ENCODE measurements at places on chromosomes 7 and 10.
A peak's percentile ranks its signal among the peaks of the same experiment; 100 is the strongest.

- no peak for DNase-seq
These were observed 26.4 kb downstream of the C10orf71 start for GRCh38 chr10:49325131-49325915.

DNA sequence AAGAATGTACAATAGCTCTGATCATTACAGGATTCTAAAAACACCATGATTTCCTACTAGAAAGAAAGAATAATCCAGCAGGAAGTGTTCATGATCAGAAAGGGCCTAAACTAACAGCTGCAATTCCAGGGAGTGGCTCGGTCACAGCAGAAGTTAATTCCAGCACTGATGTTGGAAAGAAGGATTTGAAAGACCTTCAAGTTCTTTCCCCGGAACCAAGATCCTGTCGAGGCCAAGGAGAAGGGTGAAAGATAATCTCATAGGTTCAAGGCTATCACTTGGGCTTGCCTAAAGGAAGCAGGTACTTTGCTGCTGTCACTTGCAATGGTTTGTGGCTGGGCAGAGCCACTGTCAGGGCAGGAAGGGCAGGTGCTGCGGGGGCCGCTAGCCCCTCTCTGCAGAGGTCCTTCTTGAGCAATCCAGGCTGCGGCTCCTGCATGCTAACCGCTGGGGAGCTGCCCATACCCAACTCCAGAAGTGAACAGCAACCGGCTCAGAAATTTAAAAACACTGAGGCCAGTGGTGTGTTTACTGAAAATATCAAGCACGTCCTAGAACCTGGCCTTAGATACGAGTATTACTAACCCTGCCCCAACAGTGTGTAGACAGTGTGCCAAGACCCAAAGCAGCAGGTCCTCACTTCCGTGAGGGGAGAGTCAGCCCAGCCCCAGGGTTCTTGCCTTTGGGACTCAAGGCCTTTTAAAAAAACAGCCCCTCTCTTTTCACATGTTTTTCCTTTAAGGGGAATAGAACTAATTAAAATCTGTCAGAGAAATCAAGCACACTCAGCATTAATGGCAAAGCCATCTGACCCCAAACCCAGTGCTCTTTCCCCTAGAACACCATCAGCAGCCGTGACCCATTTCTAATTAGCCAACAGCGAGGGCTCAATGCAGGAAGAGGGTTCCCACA is 76.8 kb downstream of the VIPR2 start:
- DNase-seq = no peak

DNA sequence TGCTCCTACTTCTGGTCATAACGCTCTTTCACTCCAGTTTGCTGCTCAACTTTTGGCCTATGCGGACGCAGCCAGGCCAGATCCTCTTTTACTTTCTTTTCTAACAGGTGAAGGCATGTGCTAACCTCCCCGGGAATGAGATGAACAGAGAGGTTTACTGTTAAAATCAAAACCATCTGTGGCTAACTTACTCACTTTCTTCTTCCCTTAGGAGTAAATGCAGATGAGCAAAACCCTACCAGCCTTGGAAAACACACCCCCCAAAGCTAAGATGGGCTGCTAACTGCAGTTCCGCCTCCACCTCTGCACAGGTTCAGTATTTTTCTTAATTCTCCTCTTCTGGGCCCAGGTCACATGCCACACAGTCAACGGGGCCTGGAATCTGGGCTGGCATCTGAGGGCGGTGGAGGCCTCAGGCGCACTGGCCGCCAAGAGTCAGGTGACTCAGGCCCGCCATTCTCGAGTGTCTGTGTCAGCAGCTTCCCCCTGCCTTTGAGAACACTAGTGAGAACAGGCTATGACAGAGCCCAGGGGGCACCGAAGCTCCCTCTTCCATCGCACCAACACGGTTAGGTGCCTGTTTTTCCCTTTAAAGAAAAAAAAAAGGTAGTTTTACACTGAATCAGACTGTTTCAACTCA is 11.1 kb downstream of the FAM53B start:
- no peak for DNase-seq

DNA sequence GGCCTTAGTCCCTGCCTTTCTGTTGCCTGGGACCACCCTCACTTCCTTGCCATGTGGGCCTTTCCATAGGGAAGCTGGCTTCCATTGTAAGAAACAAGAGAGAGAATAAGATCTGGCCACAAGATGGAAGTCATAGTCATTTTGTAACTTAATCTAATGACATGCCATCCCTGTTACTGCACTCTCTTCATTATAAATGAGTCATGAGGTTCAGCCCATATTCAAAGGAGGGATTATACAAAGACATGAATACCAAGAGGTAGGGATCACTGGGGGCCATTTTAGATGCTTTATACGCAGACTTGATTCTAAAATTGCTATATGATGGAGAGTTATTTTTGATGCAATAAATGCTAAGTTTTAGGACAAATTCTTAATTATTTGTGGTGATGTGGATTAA is 75.2 kb upstream of the CELF2 start:
- DNase-seq = no peak

- no peak for DNase-seq
These were observed 525.2 kb downstream of the LRMDA start for GRCh38 chr10:75956624-75957023.

DNA sequence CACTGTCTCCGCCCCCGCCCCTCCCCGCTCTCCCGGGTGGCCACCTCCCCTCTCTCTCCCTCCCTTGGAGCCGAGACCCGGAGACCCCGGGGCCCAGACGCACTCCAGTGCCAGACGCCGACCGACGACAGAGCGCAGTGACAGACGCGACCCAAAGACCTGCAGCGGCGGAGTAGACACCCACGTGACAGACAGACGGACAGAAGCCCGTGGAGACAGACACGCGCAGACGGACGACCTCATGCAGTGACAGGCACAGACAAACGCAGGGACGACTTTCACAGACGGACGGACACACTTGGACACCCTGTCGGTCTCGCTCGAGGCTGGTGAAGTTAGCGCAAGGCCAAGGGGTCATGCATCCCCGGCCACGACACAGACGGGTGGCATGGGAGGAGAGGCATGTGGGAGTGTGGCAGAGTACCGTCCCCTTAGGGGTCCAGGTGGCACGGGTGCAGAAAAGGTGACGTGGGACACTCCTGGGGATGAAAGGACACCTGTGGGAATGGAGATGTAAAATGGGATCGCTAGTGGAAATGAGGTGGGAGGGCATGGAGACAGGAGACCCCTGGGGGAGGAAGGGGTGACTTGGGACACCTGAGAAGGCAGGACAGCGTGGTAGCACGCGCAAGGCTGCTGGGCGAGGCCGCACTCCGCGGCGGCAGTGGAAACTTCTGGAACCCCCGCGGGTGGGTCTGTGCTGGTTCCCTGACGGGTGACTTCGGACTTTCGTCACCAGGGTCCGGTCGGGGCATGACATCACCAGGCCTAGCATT is 456 bp upstream of the ACHE start:
- DNase-seq = peak; percentile 35

DNA sequence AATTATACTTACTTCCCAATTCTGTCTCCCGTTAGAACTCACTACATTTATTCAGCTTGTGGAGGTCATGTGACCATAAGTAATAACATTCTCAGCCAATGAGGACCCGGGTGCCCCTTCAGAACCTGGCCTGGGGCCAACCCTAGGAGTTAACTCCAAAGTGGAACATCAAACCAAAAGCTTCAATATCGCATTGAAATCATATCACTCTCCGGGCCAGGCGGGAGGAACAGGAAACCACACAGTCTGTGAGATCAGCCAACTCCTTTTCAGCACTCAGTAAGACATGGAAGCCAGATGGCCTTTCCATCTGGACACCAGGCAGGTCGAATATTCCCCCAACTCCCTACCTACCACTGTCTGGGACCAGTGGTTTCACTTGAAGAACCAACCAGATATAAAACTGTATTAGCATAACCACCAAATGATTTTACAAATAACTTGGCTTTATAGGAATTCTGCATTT is 5.5 kb downstream of the CREB3L2 start:
- no peak for DNase-seq

- DNase-seq = no peak
These were observed 660.6 kb downstream of the KCNMA1 start for GRCh38 chr10:76977046-76977445.

- no peak for DNase-seq
These were observed 303.4 kb downstream of the GFRA1 start for GRCh38 chr10:115969591-115969990.

DNA sequence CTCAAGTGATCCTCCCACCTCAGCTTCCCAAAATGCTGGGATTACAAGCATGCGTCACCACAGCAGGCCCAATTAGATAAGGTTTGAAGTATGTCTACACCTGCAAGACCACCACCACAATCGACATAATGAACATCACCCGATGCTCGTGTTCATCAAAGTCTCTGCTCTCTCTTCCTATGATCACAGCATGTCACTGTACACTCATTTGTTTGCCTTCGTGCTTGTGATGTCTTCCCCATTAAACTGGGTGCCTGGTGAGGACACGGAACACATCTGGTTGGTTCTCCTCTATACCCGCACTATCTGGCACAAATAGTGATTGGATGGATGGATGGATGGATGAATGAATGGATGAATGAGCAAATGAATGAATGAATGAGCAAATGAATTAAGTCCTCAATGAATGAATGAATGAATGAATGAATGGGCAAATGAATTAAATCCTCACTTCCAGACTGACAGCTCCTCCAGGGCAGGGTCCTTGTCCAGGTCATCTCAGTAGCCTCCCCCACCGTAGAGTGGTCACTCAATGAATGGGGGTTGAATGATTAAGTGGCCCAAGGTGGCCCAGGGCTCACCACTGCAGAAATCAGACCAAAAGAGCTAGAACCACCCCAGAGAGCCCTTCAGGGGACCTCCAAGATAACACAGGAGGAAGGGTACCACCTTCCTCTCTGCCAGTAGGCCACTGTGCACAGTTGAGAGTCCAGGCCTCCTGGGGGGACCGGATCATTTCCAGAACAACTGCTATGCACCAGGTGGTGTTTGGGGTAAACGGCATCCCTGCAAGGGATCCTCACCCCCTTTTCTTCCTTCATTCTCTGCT is 101.9 kb upstream of the TNRC18 start:
- DNase-seq = no peak

GRCh38 chr7:37348982-37349381 is 99.7 kb downstream of the ELMO1 start:
- no peak for DNase-seq

DNA sequence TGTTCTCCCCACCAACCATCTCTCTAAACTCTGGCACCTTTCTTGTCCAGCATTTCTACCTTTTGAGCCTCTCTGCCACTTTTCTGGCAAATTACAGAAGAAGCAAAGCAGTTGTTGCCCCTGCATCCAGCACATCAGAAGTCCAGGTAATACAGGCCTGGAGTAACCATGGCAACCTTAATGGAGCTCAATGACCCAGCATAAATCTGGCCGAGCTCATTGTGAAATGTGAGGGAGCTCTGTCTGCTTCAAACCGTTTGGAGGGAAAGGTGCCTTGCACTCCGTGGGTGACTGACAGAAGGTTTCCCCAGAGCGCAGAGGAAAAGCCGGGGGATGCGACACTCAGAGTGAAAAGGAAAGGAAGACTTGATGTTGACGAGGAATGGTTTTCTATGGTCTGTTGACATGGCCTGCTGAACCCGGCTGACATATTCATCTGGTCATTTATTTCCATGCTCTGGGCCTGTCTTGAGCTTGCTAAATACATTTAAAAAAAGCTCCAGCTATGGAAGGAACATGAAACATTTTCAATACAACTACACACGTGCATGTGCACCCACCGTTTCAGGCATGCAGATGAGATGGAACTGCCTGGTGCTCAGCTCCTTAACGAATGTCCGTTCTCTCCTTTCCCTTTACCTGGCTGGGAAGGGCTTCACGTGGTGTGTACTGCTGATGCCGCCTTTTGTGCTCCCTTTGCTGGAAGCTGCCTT is 74.9 kb downstream of the ADRA2A start:
- DNase-seq = no peak

GRCh38 chr7:16918288-16918895 is 36.6 kb upstream of the AGR3 start:
- peak; percentile 4 for DNase-seq

- DNase-seq = no peak
These were observed 38.9 kb upstream of the YAE1 start for GRCh38 chr7:39527296-39527695.

DNA sequence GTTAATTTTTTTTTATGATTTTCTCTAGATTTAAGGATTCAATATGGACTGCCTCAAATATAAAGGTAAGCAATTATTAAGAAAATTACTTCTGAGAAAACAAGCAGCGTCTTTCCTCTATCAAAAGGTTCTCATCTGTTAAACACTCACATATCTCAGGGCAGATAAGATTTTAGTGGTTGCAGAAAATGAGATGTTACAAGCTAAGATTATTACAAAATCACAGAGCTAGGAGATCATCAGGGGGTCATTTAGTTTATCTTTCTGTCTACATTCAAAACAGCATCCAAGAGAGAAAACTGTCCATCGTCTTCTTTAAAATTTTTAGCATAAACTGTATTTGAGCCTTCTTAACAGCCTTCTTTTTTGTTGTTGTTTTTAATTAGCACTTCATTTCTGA is 29.1 kb upstream of the RHOBTB1 start:
- DNase-seq = no peak

DNA sequence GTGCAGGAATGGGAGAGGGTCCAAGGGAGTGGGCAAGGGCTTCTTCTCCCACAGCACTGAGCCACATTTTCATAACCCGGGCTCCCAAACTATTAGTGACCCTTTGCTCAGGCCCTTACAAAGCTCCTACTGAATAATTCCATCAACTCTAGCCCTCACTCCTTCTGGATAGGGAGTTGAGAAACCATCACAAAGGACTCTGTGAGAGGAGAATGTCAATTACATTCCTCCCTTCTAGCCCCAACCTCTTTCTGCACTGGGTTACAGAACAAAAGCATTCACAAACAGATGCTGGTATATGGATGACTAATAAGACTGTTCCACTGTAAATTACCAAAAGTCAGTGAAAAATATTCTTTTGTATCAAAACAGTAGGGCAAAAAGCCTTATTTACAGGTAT is 203.7 kb downstream of the SORCS1 start:
- no peak for DNase-seq

GRCh38 chr7:32447218-32447617 is 43.0 kb downstream of the LSM5 start:
- no peak for DNase-seq

GRCh38 chr7:74355091-74355490 is 65.9 kb downstream of the CLIP2 start:
- no peak for DNase-seq

DNA sequence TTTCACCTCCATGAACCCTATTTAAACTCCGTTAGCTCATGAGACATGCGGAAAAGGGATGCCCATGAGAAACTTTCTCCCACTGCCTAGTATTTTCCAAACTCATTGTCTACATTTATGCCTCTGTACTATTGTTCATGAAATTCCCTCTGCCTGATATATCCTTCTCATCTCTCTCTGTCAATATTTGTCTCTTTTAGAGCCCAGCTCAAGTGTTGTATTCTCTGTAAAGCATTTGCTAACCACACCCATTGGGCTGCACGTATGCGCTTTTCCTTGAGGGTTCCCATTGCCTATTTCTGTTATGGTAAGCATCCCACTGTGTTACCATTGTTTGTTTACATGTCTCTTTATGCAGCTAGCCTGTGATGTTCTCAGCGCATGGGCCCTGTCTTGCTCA is 211.4 kb downstream of the MDFIC start:
- no peak for DNase-seq

DNA sequence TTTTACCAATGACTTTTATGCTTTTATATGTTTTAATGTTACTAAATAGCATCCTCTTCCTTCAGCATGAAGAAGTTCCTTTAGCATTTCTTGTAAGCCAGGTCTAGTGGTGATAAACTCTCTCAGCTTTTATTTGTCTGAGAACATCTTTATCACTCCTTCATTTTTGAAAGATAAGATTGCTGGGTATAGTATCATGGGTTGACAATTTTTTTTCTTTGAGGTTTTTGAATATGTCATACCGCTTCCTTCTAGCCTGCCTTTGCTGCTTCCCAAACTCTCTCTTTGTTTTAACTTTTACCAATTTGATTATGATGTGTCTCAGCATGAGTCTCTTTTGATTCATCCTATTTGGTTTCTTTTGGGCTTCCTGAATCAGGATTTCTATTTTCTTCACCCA is 108.2 kb upstream of the KAT6B start:
- no peak for DNase-seq
